ENCODE measurements at places on chromosomes 3 and 15.
A peak's percentile ranks its signal among the peaks of the same experiment; 100 is the strongest.

DNA sequence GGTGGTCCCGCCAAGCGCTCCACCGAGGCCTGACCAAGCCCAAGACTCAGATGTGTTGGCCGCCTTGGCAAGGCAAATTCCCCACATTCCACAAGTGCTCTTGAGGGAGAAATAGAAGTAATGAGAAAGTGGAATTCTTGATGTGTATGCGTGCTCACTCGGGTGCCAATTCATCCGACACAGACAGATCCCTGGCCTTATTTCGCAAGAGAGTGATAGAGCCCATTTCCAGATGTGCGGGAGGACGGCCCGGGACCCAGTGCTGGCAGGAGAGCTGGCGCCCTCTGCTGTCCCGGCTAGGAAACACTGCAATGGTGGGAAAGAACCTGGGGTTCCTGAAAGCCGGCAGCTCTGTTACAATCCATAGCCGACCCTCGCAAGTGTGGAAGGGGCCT is 76.0 kb downstream of the HMG20A start:
- peak; percentile 88 for DNase-seq

DNA sequence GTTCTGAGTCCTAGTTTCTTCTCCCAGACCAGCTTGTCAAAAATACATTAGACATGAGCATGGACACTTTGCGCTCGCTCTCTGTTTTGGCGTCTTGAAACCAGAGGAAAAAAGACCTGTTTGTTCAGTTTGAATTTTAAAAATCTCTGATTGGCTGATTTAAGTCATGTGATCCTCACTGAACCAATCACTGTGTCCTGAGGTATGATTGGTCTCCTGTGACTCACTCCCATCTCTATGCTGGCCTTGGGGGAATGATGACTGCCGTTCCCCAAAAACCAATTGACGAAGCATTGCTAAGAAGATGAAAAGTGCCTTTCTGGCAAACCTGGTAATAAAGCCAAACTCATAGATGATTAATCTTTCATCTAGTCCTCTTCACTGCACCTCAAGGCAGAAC is 256.5 kb downstream of the IL5RA start:
- DNase-seq, result no peak

DNA sequence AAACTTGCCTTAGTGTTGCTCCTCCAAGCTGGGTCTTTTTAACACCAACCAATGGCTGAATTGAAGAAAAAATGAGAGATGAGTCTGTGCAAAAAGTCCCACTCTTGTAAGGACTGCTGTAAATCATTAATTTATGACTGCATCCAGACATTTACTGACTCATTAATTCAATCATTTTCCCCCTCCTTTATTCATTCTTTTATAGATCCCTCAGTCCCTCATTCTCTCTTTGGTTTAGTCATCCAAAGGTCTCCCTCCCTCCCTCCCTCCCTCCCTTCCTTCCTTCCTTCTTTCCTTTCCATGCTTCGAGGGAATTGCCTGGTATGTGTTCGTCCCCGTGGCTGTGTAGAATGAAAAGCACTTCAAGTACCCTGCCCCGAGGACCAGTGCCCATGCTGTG is 35.3 kb upstream of the MRPS22 start:
- DNase-seq, result no peak

GRCh38 chr15:92044203-92044909 is 190.8 kb downstream of the SLCO3A1 start:
- no peak for DNase-seq

GRCh38 chr3:94360987-94361386 is 298.1 kb downstream of the NSUN3 start:
- DNase-seq, result no peak

DNA sequence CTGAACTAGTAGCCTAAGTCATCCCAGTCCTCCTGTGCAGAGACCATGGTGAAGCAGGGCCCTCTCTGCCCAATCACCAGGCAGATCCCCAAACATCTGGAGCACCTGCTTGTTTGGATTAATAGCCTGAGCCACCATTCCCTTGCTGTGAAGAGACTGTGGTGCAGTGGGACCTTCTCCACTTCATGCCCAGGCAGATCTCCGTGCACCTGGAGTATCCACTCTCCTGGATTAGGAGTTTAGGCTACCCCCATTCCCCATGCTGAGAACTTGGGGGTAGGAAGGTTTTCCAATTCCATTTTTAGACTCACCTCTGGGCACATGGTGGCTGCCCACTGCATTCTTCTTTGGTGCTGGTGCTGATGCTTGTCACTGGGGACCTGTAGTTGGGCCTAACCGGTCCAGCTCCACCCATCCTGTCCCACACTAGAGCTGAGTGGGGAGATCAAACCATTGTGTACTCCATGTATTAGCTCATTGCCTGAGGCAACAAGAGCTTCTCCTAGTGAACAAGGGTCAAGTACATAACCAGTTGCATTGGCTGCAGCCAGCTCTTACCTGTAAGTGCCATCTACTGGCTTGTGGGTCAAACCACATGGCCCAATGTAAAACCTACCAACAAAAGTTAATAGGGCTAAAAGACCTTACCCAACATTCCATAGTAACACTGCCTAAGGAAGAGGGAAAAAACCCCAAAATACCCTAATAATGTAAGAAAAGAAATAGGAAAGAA is 382.5 kb upstream of the CBLB start:
- no peak for DNase-seq

DNA sequence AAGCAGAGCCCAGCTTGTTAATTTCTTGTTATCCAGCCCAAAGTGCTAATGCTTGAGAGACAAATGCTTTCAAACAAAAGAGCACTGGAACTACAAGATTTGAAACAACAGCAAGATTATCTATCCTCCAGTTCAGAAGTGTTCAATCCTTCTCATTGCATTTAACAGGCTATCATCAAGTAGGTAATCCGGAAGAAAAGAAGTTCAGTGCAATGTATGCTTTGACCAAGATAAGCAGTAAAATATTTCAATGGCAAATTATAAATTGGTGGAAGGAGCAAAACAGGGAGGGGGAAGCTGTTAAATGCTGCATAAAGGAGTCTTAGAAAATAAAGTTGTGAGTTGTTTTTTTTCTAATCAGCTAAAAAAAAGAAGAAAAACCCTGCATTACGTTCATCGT is 8.8 kb downstream of the LRIG1 start:
- no peak for DNase-seq

DNA sequence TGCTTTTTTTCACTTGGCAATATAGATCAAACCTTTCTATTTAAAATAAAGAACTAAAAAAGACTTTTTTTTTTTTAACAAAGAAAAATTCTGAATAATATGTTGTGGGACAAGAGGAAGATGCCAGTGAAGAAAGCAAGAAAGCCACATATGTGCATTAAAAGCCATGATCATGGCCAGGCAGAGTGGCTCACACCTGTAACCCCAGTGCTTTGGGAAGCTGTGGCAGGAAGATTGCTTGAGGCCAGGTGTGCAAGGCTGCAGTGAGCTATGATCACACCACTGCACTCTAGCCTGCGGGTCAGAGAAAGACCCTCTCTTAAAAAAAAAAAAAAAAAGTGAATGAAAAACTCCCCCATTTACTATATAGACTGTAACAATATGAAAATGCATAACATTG is 23.9 kb downstream of the C2CD4B start:
- no peak for DNase-seq

- no peak for DNase-seq
Measured at GRCh38 chr3:3189961-3190360, 10.5 kb upstream of the CRBN start.

DNA sequence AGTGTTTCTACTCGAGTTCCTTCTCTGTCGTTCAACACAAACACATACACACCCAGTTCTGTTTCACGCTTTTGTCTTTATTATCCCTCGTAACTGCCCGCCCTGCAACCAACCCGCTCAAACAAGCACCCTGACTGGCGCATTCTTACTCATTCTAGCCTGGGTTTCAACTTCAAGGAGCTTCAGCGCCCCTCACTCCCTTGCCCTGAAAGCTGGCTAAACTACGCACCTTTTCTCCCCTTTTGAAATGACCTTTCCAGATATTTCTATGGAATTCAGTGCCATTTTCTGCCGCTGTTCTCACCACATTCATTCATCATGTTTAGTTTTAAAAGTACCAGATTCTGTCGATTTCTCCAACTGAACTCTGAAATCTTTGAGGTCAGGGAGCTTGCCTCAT is 653 bp upstream of the MFSD1 start:
- DNase-seq, result no peak

GRCh38 chr15:43067717-43068461 is 37.9 kb downstream of the UBR1 start:
- DNase-seq, result no peak

DNA sequence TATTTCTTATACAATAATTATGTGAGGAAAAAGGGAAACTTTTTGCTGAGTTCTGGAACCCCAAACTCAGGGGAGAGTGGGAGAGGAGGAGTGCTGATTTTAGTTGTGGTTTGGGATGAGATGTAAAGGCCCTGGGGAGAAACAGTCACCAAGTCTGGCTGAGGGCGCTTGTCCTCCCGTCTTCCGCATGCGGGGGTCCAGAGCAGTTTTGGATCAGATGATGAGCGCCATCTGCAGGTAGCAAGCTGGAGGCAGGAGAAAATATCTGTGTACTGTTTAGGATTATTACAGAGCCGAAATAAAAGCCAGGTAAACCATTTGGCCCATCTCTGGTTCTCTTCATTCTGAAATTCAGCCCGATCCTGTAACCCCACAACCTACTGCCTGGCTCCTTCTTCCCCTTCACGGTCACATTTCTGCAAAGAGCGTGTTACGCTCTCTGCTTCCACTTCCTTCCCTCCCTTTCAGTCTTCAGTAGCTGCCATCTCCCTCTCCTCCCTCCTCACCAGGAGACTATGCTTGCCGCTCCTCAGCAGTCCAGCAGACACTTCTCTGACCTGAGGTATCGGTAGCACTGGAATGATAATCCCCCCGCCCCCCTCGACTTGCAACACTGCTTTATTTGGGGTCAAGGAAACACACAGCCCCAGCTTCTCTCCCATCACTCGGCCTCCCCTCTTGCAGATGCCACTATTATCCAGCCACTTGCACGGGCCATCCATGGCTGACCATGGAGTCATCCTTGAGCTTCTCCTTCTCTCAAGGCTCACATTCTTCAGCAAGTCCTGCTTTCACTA is 1.4 kb upstream of the PARP14 start:
- peak; percentile 92 for DNase-seq

GRCh38 chr3:194251461-194251860 is 99.7 kb downstream of the CPN2 start:
- DNase-seq, result no peak

DNA sequence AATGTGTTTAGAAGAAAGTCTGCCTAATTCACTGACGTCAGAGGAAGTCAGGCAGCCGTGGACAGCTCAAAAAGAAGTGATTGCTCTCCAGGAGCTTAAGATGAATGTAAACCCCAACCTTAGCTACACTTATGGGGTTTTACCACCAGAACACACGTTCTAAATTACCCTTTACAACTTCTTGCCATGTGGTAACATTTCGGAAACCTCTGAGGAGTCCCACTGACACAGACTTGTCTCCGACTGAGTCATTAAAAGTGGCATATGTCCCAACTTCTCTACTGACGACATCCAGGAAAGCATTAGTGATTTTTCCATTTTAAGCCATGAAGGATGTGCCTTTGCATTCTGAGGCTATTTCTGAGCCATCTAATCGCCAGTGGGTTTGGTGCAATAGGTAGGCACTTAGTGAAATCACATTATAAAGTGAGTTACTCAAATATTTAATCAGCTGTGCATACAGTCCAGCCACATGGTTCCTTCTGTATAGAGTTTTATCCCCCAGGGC is 32.4 kb downstream of the C2CD4A start:
- DNase-seq, result no peak

GRCh38 chr3:185977679-185978040 is 39.8 kb upstream of the TRA2B start:
- no peak for DNase-seq

- DNase-seq, result no peak
Measured at GRCh38 chr15:52113235-52113634, 660 bp upstream of the BCL2L10 start.

DNA sequence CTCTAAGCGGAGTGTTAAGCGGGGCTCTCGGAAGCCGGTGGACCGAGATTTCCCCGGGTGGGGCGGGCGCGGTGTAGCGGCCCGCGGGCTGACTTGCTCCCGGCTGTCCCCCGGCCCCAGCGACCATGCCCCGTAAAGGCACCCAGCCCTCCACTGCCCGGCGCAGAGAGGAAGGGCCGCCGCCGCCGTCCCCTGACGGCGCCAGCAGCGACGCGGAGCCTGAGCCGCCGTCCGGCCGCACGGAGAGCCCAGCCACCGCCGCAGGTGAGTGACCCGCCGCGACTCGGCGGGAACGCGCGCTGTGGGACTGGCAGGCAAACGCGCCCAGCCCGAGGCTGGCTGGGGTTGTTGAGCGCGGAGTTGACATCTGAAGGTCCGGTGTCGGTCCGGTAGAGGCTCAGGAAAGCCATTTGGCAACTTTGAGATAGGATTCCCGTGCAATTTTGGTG is 1.3 kb downstream of the SMC4 start:
- peak; percentile 71 for DNase-seq

- DNase-seq, result no peak
Measured at GRCh38 chr3:135352213-135352612, 557.2 kb downstream of the EPHB1 start.

GRCh38 chr15:89760303-89761008 is 9.4 kb upstream of the MESP1 start:
- DNase-seq, result peak; percentile 89

DNA sequence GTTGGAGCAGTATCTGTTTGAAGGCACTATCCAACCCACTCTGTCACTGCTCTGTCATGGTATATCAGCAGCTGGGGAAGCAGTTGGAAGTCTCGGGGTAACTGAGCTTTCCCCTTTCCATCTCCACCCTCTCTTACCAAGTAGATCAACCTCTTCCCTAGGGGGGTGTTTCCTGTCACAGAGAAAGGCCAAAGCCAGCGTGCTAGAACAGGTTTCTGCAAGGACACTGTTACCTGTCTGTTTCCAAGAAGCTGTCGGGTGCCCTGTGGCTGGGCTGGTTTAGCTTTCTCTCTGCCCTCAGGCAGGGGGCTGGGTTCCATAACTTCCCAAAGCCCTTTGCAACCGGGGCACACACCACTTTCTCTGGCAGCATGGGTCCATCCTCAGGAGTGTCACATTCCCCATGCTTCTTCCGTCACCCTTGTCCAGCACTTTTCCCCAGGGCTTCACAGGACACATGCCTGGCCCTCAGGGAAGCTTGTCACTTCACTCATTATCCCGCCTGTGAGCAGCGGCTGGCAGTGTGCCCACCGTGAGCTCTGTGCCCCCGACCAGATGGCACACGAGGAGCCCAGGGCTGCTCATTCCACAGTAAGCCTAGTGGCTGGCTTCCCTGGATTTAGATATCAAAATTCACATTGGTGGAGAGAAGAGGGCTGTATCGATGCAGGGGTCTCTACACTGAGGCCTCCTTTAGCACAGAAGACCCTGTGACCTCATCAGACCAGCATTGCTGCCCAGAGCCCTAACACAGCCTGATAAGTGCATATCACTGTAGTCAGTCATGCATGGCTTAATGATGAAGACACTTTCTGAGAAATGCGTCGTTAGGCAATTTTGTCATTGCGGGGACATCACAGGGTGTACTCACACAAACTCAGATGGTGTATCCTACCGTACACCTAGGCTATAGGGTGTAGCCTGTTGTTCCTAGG is 205.8 kb downstream of the SLCO3A1 start:
- no peak for DNase-seq
